CD8-positive, alpha-beta T cell (primary cell): ENCODE measurements at places on chromosomes 1 and 21.
A peak's percentile ranks its signal among the peaks of the same experiment; 100 is the strongest.

DNA sequence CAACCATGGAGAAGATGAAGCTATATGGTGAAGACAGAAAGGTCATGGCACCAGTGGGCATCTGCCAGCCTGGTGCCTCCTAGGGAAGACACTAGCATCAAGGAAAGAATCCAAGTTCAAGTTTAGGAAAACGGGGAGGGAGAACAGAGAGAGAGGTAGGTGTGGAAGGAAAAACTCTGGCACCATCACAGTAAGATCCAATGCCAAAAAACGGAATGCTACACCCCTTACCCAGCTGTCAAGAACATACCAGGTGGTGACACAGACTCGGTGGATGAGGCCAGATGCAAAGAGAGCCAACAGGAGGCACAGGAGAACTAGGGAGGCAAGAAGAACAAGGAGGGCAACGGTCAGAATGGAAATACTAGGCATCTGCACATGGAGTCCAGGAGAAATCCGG is 3.6 kb downstream of the KRTCAP2 start:
- DNase-seq: no peak

GRCh38 chr1:41006942-41007865 is 14.3 kb downstream of the SLFNL1 start:
- no peak for DNase-seq

DNA sequence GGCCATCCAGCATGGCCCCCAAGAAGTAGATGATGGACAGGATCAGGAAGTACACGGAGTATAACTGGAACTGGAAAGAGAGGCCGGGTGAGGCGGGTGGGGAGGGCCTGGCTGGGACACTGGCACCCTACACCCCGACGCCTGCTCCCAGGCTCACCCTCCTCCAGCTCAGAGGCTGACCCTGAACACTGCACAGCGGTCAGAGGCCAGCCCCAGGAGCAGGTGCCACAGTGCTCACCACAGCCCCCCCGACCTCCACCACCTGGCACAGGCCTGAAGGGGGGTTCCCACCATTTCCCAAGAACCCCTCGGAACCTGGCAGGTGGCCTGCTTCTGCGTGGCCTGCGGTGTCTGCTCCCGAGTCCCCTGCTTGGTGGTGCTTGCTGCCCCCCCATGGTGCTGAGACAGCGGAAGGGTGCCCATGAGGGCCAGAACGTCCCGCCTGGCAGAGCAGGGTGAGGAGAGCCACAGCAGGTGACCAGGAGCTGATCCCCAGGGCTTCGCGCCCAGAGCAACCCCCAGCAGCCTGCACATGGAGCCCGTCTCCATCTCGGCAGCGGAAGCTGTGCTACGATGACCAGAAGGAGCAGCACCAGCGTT is 26.1 kb downstream of the SLC19A1 start:
- DNase-seq: no peak

DNA sequence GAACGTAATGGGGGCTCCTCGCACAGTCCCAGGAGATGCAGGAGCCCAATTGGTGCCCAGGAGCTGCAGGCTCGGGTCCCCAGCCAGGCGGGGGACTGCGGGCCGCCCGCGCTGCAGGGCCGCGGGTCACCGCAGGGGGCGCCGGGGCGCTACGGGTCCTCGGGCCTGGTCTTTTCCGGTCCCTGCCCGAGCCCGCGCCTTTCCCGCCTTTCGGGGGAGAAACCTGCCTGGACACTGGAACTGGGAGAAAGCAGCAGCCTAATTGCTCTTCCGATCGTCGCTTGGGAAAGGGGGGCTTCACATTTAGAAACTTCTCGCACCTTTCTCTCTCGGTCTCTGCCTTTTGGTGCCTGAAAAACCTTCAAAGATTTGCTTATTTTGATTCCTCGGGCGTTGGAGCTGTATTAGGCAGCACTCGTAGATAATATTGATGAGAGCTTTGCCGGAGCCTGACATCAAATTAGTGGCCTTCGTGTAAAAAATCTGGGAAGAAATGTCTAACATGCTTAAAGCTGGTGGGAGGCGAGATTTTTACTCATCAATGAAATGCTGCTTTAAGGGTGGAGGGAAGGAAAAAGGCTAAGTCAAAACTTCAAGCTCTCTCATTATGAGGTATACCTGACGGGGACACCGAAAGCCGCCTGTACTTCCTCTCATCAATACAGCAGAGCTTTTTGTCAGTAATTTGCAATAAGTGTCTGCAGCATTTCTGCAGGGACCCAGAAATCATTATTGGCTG is 12.6 kb upstream of the BARHL2 start:
- DNase-seq: no peak

DNA sequence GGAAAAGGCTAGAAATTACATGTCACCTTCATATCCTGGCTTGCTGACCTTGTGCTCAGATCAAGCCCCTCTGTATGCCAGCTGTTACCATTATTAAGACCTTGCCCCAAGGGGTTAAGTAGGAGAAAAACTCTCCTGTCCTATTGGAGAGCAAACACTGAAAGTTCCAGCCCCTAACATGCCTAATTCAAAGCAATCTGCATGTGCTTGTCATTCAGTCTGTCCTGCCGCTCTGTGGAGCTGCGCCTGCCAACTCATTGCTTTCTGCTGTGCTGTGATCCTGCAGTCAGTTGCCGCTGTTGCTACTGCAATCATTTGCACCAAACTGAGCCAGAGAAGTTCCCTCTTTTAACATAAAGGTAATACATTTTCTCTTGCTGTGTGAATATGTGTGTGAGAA is 113.4 kb downstream of the DISP1 start:
- no peak for DNase-seq

GRCh38 chr1:193019442-193020026 is 39.6 kb downstream of the UCHL5 start:
- DNase-seq: no peak

GRCh38 chr1:22753481-22753971 is 42.9 kb downstream of the EPHB2 start:
- DNase-seq: no peak

DNA sequence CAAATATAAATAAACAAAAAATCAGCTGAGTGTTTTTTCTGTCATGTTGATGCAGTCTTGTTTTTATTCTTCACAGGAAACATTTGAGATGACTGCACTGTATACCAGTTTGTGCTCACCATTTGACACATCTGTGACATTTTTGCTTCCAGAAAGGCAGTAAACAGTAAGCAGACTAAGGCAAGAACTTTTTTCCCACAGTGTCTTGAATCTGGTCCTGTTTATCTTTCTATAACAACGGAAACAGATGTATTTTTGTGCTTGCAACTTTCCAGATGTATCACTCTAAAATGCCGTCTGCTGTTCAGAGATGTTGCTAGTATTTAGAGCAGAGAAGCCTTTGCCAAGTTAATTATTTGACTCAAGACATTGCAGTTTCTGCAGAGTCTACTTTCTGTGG is 105.5 kb downstream of the ZC3H11B start:
- no peak for DNase-seq

- peak; percentile 68 for DNase-seq
Measured at GRCh38 chr21:36135391-36136102, 668 bp downstream of the CBR3 start.

DNA sequence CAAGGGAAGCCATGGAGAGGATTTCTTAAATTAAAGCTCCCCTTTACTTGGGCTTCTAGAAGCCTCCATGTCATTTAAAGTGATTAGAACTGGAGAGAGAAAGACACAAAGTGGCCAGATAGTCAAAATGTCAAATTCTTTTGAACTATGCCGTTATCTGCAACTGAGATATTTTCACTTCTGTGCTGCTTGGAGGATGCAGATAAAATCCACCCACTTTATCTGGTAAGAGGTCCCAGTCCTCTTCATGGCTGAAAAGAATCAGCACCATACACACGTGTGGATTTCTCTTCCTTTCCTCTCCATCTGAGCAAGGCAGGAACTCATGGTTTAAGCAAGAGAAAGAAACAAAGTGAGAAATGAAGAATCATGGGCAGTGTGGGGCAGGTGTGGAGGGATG is 276.9 kb upstream of the RUNX1 start:
- DNase-seq: no peak
